ENCODE measurements at places on chromosomes 4 and X.
A peak's percentile ranks its signal among the peaks of the same experiment; 100 is the strongest.

DNA sequence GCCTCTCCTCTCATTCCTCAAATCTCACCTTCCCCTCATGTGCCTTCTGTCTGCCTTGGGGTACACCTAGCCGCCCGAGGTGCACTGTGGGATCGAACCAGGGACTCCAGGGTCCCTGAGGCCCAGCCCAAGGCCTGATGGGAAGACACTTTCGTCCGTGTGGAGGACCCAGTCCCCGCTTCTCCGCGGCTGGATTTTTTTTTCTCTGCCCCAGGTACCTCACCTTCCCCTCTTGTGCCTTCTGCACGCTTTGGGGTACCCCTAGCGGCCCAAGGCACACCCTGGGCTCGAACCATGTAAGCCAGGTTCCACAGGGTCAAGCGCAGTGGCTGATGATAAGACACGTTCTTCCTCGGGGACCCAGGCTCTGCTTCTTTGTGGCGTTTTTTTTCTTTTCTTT lies 530.7 kb downstream of the CWH43 start:
- no peak for DNase-seq

GRCh38 chr4:94534401-94535312 lies 82.9 kb downstream of the PDLIM5 start:
- peak; percentile 56 for DNase-seq

GRCh38 chr4:147794787-147795413 lies 63.0 kb downstream of the ARHGAP10 start:
- peak; percentile 44 for DNase-seq

DNA sequence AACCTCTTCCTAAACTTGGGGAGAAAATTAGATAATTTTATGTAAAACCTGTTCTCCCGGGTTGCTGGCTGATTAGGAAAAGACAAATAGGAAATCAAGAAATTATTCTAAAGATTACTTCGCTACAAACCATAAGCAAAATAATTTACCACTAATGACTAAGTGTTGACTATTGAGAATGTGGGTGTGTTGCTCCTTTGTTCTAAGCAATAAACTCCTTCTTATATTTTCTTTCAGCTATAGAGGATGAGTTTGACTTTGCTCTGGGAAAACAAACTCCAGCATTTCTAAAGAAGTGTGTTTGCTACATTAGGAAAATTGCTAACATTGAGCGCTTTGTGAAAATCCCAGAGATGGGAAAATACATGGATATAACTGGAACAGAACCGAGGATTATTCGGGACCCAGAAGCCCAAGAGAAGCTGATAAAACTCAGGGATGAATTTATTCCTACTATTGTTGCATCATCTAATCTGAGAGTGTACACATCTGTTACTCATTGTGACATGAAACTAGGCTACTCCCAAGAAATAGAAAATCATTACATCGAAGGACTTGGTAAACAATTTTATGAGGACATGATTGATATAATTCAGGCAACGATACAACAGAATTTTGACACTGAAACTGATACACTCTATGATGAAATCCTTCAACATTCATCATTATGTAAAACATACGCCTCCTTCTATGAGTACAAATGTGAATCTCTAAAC lies 194.2 kb downstream of the NWD2 start:
- DNase-seq: no peak

GRCh38 chrX:76148041-76148665 lies 24.7 kb upstream of the PBDC1 start:
- peak; percentile 2 for DNase-seq

GRCh38 chrX:112785344-112785743 lies 55.3 kb downstream of the AMOT start:
- DNase-seq: no peak

GRCh38 chr4:108881986-108882385 lies 119.1 kb upstream of the ETNPPL start:
- DNase-seq: no peak

DNA sequence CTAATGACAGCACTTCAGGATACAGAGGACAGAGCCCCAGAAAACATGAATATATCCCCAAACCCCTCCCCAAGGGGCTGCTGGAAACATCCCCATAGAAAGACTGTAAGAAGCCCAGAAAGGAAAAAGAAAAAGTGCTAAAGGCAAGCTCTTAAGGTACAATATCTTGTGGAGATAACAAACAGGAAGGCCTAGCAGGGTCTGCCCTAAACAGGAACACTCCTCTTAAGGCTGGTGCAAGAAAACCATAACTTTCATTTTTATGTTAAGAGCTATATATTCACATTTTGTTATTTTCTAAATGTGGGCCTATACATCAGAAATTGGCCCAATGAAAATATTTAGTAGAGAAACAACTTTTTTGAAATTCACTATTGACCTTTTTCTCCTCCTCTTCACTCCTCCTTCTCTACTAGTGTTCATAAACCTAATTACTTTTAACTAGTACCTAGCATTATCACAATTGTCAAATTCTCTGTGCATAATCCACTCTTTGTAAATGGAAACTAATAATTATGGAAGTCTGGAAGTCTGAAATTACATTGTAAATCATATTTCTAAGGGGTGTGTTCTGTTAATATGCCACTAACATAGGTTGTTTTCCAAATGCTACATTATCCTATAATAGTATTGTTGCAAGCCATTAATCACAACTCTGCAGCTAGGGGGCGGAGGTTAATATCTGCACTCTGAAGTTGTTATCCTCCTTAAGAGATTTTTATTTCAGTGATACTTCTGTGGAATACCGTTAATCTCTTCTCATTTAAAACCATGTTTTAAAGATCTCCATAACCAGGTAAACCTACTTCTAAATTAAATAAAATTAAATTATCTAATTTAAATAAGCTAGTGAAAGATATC lies 59.8 kb downstream of the CASK start:
- DNase-seq: no peak

- DNase-seq: no peak
Observed at GRCh38 chrX:38318196-38318595, 9.1 kb downstream of the RPGR start.

DNA sequence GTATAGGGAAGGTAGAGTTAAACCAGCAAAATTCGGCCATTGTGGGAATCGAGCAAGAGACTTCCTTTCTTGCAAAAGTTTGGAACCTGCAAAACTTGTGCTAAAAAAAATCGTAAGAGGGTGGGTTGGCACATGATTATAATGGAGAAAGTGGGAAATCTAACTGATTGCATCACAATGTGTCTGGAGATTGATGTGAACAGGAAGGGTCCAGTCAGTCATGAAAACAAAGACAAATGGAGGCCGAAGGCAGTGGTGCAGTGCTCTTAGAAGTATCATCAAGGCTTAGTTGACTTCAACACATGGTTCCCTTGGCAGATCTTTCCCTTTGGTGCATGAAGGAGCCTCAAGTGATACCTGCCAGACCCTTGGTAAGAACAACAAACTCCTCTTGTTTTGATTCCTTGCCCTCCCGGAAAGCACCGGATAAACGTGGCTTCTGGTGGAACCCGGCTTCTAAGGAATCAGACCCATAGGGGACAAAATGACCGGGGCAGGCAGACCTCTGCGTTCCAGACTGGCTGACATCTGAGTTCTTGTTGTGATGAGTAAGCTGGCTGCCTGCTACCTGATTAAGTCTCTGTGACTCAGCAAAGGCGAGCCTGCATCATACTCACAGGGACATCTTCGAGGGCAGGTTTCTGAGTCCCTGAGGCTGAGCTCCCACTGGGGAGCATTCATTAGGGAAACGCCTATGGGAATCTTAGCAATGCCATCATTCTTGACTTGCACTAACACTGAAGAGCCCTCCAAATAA lies 87.7 kb upstream of the MAP3K15 start:
- DNase-seq: no peak

GRCh38 chr4:142583708-142584107 lies 262.4 kb downstream of the INPP4B start:
- DNase-seq: no peak

DNA sequence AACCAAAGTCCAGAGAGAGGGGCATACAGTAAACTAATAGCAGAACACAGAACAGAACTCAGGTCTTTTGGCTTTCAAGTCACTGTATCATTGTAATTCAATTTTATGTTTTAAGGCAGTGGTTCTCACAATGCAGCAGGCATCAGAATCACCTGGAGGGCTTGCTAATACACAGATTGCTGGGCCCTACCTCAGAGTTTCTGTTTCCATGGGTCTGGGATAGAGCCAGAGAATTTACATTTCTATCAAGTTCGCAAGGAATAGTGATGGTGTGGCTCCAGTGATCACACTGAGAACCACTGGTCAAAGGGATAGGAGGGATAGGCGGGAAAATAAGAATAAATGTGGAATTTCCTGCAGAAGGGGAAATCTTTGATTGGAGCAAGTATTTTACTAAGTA lies 36.7 kb downstream of the LANCL3 start:
- DNase-seq: no peak

DNA sequence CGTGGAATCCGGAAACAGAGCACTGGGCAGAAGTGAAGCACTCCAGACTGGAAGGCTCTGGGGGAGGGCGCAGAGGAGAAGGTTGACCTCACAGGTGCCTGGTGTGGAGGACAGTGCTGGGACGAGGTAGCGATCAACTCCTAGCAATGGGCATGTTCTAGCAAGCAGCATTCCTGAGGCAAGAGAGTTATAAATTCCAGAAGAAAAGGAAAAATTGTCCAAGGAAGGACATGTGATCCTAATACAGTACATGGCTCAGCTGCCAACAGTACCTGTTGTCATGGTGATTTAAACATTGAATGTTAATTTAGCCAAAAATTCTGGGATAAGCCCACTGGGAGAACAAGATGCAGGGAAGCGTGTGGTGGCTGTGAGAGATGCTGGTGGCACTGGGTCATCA lies 8.2 kb downstream of the ARHGAP4 start:
- no peak for DNase-seq

DNA sequence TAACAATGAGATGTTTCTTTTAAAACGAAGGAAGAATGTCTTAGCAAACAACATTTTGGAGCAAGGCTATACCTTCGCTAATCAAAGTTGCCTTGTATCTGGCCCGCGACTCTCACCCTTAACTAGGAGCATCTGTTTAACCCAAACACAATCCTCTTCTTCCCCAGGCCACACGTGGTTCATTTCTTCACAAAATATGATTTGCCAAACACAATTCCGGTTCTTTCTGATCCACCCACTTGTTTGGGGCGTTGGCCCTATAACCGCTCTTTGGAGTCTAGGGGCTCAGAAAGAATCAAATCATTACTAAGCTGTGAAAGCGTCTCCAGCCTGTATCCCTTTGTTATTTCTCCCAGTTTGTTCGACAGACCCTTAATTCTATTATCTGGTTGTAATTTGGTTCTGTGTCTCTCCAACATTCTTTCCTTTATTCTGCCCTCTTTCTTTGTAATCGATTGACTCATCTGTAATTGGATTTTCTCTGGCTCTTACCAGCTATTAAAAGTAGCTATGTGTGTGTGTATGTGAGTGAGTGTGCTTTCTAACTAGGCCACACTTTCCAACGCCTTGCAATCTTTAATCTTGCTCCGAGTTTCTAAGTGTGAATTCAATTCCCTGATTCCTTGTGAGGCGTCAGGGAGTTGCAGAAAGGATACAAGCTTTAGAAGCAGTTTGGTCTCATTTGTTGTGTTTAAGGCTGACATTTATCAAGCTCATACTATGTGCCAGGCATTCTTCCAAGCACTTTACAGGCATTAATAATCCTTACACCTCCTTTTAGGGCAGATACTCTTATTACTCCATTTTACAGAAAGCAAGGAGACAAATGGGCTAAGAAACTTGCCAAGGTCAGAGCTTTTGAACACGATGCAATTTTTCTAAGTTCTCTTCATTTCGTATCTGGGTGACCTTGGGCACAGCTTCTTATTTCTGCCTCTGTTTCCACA lies 138.6 kb upstream of the CPEB2 start:
- no peak for DNase-seq

All from inflammatory macrophage treated with lipopolysaccharide for 1 hour (primary cell).